Inflammatory macrophage (primary cell): ENCODE measurements at places on chromosomes 4 and X.
A peak's percentile ranks its signal among the peaks of the same experiment; 100 is the strongest.

- DNase-seq = peak; percentile 0
Observed at GRCh38 chrX:73850124-73851013, 287.4 kb downstream of the CHIC1 start.

DNA sequence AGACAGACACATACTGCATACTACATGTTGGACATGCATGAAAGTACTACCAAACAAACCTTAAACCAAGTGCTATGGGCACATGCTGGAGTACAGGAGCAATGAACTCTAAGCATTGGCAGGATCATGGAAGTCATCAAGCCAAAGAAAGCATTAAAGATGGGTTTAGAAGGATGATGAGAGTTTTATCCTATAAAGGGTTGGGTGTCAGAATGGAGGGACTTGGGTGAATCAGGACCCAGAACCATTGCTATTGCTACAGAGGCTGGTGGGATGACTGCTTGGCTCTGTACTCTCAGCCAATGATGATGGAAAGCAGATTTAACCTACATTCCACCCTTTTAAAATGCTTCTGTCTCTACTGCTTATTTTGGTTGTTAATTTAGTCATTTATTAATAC is 233.9 kb upstream of the EDA2R start:
- no peak for DNase-seq

DNA sequence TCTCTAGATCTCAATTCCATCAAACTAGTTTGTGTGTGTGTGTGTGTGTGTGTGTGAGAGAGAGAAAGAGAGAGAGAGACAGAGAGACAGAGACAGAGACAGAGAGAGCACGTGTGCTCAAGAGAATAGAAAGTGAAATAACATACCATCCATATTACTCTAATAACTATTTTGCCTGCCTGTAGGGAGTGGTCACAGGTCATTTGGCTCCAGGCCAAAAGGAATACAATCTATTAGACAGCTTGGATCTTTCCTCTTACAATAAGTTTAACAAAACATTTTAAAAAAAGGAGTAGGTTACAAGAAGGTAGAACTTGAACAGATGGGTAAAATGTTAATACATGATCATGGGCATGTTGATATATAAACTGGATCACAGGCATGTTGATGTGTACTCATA is 76.2 kb downstream of the COL4A6 start:
- DNase-seq = no peak

GRCh38 chrX:42615161-42615563 is 162.8 kb downstream of the PPP1R2C start:
- DNase-seq = peak; percentile 0

DNA sequence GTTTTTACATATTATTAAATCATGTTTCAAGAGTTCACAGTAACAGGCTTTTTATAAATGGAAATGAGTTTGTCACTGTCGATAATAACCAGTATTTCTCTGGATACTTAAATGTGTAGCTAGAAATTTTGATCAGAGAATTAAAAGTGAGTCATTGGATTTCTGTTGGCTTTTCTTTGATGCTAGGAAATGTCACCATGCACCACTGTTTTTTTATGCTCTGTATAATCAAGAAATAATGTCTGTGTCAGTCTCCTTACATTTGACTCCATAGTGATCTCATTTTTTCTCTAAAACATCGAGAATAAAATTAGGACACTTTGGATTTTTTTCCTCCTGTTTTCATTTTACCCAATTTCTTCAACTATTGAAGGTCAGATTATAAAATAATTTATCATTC is 234.2 kb downstream of the RAPGEF2 start:
- DNase-seq = no peak

- DNase-seq = no peak
Observed at GRCh38 chr4:23754688-23755087, 135.2 kb downstream of the PPARGC1A start.
